ENCODE measurements at places on chromosomes 16 and 17.

- no peak for DNase-seq
Observed at GRCh38 chr17:73203788-73204479, 11.1 kb downstream of the COG1 start.

GRCh38 chr16:48182979-48183537, 27.3 kb upstream of the ABCC12 start:
- DNase-seq, result no peak

- DNase-seq, result no peak
Observed at GRCh38 chr17:79835953-79836509, 3.2 kb downstream of the CBX4 start.

GRCh38 chr17:39057701-39058206, 90.6 kb upstream of the FBXO47 start:
- no peak for DNase-seq

- DNase-seq, result no peak
Observed at GRCh38 chr16:81457326-81458133, 12.9 kb downstream of the CMIP start.

- no peak for DNase-seq
Observed at GRCh38 chr17:1289695-1290094, 10.2 kb downstream of the TRARG1 start.

- no peak for DNase-seq
Observed at GRCh38 chr17:17059301-17059890, 17.1 kb downstream of the MPRIP start.
